ENCODE measurements at places on chromosomes 6 and 20.

- no peak for DNase-seq
These were observed 55.0 kb downstream of the ALDH5A1 start for GRCh38 chr6:24549674-24550353.

DNA sequence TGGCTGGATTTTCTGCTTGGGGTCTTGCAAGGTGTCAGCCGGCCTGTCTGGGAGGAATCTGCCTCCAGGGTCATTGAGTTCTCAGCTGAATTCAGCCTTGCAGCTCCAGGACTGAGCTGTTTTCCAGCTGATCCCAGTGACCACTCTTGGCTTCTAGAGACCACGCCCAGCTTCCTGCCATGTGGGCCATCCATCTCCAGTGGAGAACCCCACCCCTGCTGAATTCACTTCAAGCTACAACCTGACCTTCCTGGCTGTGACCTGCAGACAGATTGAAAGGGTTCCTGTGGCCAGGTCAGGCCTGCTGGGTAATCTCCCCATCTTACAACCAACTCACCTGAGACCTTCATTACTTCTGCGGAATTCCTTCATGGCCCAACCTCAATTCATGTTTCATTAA lies 26.5 kb upstream of the SYNDIG1 start:
- no peak for DNase-seq

- DNase-seq, result no peak
These were observed 23.1 kb upstream of the TCP11 start for GRCh38 chr6:35164277-35164676.

DNA sequence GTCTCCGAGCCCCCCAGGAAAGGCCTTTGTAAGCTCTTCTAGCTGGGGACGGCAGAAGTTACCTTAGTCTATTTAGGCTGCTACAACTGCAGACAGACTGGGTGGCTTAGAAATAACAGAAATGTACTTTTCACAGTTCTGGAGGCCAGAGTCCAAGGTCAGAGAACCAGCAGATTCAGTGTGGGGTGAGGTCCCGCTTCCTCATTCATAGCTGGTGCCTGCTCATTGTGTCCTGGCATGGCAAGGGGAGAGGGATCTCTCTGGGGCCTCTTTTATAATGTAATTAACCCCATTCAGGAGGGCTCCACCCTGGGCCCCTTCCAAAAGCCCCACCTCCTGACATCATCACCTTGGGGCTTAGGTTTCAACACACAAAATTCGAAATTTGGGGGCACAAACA lies 315.1 kb downstream of the CDH4 start:
- no peak for DNase-seq

DNA sequence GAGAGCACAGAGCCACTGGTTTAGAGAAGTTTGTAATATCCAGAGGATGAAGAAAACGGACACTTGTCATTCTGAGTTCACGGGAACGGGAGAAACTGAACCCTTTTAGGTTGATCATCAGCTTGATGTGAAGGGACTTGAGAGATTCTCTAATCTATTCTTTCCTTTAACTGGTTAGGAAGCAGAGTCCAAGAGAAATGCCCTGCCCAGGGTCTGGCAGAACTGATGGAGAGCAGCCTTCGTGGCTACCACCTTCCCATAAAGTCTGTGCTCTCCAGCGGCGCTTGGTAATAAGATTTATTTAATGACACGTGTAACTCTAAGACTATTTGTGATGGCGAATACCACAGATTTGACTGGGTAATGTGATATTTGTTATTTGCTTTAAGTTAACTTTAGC lies 36.0 kb downstream of the E2F3 start:
- DNase-seq, result no peak

GRCh38 chr6:144248476-144249301 lies 36.4 kb upstream of the UTRN start:
- DNase-seq, result no peak

DNA sequence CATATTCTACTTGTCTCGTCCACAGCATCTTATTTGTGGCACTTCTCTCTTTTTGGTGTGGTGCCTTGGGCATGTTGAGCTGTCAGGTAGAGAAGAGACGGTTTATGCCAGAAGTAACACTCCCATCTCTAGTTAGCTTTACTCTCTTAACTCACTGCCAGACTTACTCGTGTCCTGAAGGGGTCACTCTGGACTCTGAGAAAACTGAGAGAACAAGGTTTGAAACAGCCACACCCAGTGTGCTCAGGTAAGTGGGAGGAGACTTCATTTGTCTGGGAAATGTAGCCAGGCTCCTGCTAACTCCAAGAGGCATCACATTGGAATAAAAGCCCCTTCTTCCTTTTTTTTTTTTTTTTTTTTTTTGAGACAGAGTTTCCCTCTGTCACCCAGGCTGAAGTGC lies 360.8 kb downstream of the QKI start:
- no peak for DNase-seq
